ENCODE measurements at places on chromosomes 7 and 10.

GRCh38 chr7:104895522-104896236, 118.3 kb upstream of the KMT2E start:
- no peak for DNase-seq

- DNase-seq, result no peak
Measured at GRCh38 chr7:132572526-132572925, 3.7 kb downstream of the PLXNA4 start.

DNA sequence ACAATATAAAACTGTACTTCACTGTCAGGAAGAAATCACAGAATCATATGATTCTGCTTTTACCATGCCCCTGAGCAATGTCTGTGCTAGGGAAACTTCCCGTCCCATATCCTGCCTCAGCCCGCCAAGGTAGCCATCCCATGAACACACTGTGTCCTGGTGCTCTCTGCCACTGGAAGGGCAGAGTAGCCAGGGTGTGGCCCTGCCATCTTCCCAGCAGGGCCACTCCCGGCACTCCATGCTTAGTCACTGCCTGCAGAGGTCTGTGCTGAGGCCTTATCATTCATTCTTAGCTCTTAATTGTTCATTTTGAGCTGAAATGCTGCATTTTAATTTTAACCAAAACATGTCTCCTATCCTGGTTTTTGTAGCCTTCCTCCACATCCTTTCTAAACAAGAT, 31.8 kb downstream of the AP3M1 start:
- DNase-seq, result no peak

GRCh38 chr7:141654551-141654950, 47.4 kb downstream of the DENND11 start:
- peak; percentile 13 for DNase-seq

DNA sequence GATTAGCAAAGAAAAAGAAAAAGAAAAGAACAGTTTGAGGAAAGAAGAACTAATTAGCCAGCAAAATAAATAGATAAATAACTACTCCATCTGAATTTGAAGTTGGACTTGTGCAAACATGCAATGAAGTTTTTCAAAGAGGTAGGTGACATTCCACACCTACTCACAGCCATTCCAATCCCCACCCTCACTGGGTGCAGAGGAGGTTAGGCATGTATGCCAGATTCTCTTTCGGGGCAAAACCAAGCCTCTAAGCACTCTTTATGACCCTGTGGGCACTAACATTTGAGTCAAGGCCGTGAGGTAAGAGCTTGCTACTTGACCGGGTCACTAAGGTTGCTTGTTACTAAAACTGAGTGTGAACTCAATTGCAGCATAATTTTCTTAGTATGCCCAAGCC, 108.4 kb upstream of the SEMA3A start:
- no peak for DNase-seq

- DNase-seq, result no peak
Measured at GRCh38 chr7:31104361-31105255, 52.5 kb downstream of the ADCYAP1R1 start.

- DNase-seq, result no peak
Measured at GRCh38 chr7:73391396-73391795, 42.2 kb upstream of the FZD9 start.

GRCh38 chr7:156055206-156055822, 243.1 kb upstream of the SHH start:
- DNase-seq, result no peak

DNA sequence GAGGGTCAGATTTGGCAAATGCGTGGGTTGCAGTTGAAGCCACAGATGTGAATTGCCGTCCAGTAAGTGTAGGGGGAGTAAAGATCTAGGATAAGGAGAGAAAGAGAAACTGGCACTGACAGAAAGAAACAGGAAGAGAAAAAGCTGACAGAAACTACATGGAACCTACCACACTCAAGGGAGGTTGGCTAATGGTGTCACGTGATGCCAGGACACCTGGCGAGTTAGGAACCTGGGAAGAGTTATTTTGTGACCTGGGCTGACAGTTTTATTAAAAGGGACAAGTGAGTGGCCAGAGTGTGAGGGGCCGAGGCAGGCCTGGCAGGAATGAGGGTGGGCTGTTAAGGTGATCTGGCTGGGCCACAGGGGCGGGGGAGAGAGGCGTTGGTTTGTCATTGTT, 188.7 kb downstream of the ADARB2 start:
- DNase-seq, result no peak
